Activated CD8-positive, alpha-beta memory T cell treated with anti-CD3 and anti-CD28 coated beads for 4 hours (primary cell): ENCODE measurements at places on chromosomes 5 and 9.

DNA sequence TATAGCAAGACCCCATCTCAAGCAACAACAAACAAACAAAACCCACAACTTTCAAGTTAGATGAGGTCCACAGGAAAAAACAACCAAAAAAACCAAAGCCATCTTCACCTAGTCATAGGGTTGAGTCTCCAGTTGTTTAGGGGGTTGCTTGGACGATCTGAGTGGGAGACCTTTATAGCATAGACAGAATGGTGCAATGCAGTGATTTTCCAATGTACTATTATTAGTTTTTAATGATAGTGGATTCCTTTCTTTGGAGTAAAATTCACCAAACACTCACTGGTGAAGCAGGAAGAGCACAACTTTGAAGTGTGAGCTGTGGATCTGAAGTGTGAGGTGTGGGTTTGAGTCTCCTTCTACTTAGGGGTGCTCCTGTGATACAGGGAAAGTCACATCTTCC lies 67.0 kb upstream of the KLF9 start:
- DNase-seq, result no peak

DNA sequence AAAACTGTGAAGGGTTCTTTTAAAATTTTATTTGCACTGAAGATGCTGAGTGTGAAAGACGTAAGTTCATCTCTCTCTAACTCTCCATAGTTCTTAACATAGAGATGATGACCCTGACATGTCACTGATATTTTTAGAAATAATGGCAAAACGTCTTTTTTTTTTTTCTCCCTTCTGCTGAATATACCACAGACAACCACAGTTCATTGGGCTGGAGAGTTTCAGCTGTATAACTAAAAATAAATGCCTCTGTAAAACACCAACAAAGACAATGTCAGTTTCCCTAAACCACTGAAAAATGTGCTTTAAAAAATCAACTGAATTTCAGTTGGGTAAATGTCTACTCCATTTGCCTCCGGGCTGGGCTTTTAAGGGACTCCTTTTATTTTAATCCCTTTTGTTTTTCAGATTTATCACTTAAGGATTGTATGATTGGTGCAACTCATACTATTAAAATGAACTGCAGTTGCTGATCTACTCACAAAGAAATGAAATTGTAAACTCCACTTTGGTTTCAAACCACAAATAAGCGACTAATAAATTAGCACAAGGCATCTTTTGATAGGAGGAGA lies 830.9 kb upstream of the WWC1 start:
- DNase-seq, result no peak

- DNase-seq, result no peak
Measured at GRCh38 chr9:99601571-99602111, 220.0 kb upstream of the NR4A3 start.

DNA sequence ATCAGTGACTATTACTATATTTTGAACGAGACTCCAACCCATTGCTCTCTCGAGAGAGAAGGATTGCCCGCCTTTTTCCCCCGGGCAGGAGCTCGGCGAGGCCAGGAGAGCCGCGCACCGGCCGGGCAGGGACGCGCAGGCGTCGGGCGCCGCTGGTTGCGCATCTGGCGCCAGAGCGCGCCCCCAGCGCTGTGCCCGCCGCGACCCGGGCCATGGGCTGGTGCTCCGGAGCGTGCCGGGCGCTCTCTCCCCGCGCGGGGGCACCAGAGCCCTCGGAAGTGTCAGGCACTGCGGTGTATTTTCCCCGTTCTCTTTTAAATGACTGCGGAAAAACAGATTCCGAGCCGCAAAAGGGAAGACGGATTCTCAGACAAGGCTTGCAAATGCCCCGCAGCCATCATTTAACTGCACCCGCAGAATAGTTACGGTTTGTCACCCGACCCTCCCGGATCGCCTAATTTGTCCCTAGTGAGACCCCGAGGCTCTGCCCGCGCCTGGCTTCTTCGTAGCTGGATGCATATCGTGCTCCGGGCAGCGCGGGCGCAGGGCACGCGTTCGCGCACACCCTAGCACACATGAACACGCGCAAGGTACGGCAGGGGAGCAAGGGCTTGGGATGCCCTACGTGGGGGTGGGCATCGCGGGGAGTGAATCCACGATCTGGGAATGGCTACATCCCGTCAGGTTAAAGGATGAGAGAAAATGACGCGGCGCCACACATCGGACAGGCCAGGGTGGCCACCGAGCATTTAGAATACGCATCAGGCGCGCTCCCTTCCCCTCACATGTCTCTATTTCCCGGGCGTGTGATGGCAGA lies 1.1 kb upstream of the NTRK2 start:
- DNase-seq, result no peak

- no peak for DNase-seq
Measured at GRCh38 chr9:105039175-105039799, 111.3 kb upstream of the ABCA1 start.

DNA sequence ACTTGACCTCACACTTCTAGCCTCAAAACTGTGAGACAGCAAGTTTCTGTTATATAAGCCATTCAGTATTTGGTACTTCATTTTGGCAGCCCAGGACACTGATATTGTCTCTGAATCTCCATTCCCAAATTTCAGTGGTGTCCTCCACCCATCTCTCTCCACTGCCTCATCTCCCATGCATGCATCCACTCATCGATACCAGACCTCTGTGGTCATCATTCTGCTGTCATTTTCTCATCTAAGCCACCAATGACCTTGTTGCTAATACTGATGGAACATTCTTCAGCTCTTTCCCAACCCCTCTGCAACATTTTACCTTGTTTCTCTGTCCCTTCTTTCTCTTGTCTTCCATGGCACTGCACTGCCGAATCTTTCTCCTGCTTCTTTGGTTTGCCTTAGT lies 221.8 kb downstream of the SNX18 start:
- no peak for DNase-seq

DNA sequence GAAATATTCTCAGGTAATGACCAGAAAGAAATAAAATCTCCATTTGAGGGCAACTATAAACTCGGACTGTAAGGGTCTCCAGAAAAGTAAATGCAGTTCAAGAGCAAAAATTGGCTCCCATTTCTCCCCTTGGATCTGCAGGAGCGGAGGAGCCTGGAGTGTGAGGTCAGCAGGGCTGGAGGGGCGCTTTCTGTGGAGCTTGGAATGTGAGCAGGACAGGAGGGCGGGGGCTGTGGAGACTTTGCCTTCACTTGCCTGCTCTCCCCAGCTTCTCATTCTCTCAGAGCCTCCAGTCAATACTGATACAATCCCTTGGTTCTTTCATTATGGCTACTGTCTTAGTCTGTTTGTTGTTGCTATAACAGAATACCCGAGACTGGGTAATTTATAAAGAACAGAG lies 162.8 kb upstream of the ANKH start:
- DNase-seq, result no peak

- DNase-seq, result no peak
Measured at GRCh38 chr5:36878392-36879082, 2.0 kb downstream of the NIPBL start.

DNA sequence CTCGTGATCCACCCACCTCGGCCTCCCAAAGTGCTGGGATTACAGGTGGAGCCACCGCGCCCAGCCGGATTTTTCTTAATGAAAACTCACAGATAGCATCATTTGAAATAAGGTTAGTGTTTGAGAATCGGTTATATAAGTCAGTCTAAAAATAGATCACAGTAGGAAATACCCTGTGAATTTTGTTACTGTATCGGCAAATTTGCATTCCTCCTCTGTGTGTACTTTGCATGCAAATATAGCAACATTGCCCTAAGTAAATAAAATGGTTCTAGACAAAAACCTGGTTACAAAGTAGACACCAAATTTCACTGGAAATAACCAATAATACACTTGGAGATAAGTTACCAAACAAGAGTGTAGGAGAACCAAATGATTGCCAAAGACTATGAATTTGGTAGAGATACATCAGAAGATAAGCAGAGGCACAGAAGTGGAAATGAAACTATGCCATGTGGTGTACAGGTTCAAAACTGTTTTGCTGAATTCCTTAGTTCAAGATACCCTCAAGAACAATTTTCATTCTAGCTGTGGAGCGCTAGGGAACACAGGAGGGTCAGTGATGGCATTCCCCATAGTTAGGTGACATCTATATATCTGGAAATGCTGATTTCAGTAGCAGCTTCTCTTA lies 58.1 kb downstream of the ICE1 start:
- no peak for DNase-seq

DNA sequence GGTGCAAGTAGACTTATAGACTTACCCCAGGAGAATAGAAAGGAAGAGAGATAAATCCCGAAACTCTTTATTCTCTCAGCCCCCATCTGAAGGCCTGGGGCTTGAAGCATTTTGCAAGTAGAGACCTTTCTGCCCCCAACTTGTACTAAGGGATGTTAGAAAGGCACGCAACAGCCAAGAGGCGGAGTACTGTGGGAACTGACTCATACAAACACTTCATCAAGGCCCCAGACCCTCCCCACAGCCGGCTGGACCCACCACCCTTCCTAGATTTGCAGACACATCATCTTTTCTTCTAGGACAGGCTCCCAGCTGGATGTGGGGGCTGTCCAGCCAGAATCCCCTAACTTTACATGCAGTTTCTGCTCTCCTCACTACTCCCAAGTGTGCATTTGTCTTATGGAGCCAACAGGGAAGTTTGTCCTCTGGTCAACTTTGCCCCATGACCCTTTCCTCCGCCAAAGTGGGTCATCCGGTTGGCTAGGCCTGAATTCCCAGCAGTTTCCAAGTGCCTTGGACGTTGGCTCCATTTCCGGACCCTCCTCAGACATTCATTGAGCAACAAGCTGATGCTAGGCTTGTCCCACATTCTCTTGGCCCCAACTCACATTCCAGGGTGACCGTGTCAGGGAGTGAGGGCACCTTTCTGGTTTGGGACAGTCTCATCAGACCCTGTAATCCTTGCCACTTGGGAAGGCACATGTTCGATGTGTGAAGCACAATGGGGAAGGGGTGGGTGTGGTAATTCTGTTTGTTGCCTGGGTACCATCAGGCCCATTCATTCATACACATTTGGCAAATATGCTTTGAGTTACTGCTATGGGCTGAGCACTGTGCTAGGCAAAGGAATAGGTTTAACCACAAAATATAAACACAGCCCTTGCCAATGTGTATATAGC lies 64.6 kb downstream of the ABLIM3 start:
- no peak for DNase-seq

DNA sequence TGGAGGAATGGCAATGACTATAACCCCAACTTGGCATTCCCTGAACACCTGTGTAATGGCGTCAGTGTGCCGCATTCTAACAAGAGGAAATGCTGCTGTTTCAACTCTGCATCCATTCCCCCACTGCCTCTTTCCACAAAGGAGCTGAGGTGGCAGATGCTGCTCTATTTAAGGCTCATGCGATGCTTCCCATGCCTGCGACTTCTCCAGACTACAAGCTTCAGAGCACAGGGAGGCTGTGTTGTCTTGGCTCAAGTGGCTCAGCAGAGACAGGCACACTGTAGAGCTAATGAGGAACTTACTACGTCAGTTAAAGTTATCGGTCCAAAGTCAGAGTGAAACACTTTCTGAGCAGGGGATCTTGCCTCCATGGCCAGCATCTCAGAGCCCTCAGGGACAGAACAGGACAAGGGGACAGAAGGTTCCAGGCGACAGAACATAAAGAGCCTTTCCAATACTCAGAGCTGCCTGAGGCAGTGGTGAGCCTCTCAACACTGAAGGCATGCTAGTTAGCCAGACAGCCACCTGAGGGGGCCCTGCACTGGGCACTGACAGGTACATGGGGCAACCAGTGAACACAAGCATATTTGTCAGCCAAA lies 21.8 kb downstream of the TNIP1 start:
- DNase-seq, result no peak

GRCh38 chr5:133967124-133967523 lies 1.3 kb downstream of the C5orf15 start:
- DNase-seq, result no peak

DNA sequence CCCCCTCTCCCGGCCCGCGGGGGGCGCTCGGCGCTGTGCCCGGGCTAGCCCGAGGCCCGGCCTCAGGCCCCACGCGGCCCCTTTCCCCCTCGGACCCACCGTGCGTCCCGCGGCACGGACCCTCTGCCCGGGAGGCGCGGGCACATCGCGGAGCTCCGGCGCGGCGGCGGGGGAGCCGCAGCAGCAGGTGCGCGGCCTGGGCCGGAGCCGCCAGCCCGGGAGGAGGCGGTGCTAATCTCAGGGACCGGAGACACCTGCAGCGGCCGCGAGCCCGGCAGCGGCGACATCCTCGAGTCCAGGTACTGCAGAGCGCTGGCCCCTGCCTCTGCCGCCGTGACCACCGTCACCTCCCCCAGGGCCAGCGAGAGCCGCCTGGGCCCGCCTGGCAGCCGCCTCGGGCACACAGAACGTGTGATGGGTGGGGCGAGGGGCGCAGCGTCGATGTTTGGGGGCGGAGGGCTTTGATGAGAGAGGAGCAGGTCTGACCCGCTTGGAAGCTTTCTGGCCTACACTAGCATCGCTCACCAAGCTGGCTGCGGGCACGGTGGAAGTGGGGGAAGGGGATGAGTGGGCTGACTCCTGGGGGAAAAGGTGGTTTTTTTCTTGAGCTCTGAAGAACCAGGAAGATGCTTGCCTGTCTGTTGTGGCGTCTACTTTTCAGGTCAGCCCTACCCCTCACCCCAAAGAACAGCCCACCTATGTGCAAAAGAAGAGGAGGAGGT lies 524 bp downstream of the CYFIP2 start:
- DNase-seq, result no peak

DNA sequence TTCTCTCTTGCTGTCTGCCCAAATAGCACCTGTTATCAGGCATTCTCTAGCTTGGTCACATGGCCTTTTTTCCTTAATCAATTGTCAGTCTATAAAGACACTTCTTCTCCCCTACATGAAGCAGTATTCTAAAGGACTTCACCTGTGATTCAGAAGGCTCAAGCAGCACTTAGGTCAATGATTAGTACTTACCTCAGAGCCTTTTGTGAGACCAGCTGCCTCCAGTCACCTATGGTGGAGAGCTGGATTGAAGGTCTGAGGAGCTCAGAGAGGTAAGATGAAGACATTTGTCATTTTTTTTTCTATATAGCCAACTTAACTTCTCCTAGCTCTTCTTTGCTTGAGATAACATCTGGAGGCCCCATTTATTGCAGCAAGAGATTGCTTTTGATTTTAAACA lies 278.3 kb upstream of the PCSK5 start:
- no peak for DNase-seq

- DNase-seq, result no peak
Measured at GRCh38 chr9:134418354-134418753, 92.1 kb downstream of the RXRA start.
